ENCODE measurements at places on chromosomes 2 and 18. TPM values are rescaled to one million over a fixed set of nuclear protein-coding genes. Genes with fewer than 3 reads are reported as not detected.

Gene FAM237A
- not detected for total RNA-seq

Gene CCDC141
- not detected for total RNA-seq

Gene DOK6
- not detected for total RNA-seq

Gene TMEM178A
- 0.10 TPM for total RNA-seq

Gene CAPN14
- total RNA-seq, result 0.04 TPM

Gene NLRC4
- total RNA-seq, result 0.11 TPM

Gene SAG
- total RNA-seq, result not detected

Gene SKA1
- 11.3 TPM for total RNA-seq

Gene C2orf72
- 7.5 TPM for total RNA-seq

Gene REG1B
- not detected for total RNA-seq

Gene SH3BP4
- total RNA-seq, result 38.9 TPM

Gene ALPP
- total RNA-seq, result 18.1 TPM

Gene SRD5A2
- total RNA-seq, result 0.02 TPM

Gene TCF7L1
- total RNA-seq, result 11.5 TPM

Gene MTA3
- total RNA-seq, result 29.2 TPM

Gene EVX2
- total RNA-seq, result not detected

Gene OSBPL1A
- total RNA-seq, result 20.4 TPM

Gene DYNAP
- not detected for total RNA-seq

Gene DSC1
- total RNA-seq, result not detected

Gene BCL2
- total RNA-seq, result 0.55 TPM

Gene MITD1
- total RNA-seq, result 22.0 TPM

Gene ZNF396
- total RNA-seq, result 0.89 TPM

Gene RTP5
- total RNA-seq, result not detected

Gene CLEC4F
- not detected for total RNA-seq

Gene ZBTB7C
- 0.27 TPM for total RNA-seq

Gene MAL
- 0.26 TPM for total RNA-seq

Gene CCDC178
- total RNA-seq, result not detected

Gene CYP27A1
- total RNA-seq, result 0.13 TPM

Gene CRYGC
- total RNA-seq, result not detected

Measured in A549 treated with AZD2906 at 1 μM for 4 hours (cell line).